ENCODE measurements at places on chromosomes 1 and 21.

DNA sequence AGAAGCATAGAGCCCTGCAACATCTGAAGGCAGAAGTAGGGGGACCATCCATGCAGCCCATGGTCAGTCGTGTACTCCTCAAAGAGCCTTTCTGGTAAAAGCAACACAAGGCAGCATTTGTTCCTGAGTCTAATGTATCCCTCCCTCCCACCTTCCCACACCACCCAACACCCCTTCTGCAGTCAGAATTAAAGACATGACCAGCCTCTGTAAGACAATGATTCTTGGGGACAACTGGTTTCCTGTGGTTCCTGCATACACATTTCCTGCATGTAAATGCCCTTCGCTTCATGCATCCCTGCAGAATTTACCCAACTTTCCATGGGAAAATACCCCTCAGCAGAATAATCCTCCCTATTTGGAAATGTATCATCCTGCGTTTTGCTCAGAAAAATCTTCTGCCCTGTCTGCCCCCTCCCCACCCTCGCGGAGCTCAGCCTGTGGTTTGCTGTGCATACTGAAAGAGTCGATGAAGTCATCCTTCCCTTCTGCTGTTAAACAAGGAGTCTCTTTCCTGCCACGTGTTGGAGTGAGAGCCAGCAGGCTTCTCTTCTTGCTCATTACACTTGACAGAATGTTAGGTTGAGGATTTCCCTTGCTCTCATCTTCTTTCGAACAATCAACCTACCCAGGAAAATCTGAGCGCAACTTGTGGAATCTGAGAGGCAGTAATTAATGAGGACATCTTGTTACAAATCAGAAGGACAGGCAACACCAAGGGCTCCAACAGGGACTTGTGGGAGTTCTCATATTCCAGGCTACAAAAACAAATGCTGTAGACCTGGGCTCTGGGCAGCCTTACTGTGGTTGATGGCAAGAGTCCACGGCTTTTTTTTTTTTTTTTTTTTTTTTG, 4.7 kb downstream of the TNN start:
- peak; percentile 65 for DNase-seq

DNA sequence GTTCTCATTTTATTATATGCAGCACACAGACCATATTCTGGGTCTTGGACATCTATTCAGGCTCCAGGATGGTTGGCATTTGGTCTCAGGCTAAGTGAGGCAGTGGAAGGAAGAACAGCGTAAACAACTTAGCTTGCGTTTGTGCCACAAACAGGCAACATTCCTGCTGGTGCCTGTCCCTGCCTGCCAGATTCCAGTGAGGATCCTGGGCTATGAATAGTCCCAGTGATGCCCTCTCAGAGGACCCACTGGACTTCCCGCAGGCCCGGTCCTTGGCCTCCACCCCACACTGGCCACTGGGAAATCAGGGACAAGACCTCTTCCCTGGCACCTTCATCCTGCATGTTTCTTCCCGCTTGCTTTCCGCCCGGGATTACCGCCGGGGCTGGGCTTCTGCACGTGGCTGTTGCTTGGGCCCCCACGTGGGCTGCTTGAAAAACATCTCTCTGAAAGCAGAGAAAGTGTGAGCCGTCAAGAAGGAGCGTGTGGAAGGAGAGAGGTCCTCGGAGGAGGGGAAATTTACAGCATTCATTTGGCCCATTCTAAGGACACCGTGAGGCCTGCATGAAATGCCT, 145.1 kb upstream of the WNT4 start:
- no peak for DNase-seq

DNA sequence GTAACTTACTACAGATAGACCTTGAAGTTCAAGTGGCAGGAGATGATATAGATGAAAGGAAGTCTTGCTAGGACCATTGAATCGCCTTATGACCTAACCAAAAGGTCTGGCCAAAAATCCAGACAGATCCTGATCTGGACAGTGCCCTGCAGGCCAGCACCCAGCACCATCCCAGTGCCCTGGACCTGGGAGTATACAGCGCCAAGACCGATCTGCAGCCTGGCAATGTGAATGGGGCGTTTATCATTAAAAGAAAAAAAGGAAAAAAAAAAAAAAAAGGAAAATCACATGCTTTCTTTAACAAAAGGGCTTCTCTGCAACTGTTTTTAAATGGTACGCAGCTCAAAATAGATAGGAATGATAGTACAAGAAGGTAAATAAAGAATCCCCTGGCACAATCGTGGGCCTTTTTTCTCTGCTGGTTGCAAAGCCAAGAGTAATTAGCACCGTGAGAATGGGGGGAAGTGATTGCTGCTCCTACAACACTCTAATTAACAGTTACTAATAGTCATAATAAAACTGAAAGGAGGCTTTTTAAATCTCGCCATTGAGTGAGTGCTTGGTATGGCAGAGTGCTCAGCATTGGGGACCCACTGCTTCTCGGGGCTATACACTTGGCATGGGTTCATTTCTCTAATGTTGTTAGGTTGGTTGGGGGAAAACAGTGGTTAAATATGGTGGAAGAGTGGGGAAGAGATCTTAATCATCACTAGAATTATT, 146.7 kb downstream of the KAZN start:
- no peak for DNase-seq

GRCh38 chr1:81670286-81670685, 130.4 kb upstream of the ADGRL2 start:
- peak; percentile 85 for DNase-seq

GRCh38 chr1:233679591-233680373, 65.9 kb downstream of the KCNK1 start:
- no peak for DNase-seq

GRCh38 chr1:58769809-58770320, 14.0 kb downstream of the JUN start:
- no peak for DNase-seq
